ENCODE measurements at places on chromosomes 16 and 17.

DNA sequence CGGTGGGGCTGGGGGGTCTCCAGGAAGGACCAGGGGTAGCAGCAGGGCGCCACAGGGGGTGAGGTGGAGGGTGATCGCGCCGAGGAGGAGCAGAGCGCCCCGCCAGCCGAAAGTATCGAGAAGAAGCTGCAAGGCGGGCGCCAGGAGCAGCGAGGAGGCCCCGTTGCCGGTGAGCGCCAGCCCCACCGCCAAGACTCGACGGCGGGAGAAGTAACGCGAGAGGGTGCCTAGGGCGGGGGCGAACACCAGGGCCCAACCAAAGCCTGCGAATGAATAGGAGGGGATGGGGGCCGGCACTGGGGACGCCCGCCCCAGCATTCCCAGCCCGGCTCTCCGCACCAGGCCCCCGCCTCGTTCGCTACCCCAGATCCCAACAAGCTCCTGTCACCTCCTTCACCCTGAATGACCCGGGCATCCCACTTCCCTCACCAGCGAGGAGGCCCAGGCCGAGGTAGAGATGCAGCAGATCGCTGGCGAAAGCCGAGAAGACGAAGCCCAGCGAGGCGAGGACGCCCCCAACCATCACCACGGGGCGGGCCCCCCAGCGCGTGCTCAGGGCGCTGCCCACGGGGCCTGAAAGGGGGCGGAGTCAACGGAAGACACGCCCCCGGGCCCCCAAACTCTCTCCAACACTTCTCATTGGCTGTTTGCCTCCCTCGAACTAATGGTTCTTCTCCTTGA, 1.3 kb downstream of the SLC16A11 start:
- no peak for DNase-seq

DNA sequence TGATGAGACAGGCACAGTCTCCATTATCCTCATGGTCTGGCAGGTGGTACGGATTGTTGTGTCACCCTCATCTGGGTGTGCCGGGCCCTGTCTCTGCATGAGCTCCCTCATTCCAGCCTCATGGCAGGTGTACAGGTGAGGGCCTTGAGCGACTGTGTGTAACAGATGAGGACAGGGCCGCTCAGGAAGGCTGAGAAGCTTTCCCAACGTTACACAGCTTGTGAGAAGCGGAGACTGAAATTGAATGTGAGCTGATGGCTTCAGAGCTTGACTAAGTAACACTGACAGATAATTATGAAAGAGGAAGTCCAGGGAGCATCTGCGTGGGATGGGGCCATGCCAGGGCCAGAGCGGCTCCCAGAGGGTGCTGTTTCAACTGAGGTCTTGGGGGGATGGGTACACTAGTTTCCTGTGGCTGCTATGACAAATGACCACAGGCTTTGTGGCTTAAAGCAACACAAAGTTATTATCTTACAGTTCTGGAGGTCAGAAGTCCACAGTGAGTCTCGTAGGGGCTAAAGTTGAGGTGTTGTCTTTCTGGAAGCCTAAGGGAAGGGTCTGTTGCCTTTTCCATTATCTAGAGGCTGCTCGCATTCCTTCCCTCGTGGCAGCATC, 36.7 kb downstream of the CMIP start:
- no peak for DNase-seq

DNA sequence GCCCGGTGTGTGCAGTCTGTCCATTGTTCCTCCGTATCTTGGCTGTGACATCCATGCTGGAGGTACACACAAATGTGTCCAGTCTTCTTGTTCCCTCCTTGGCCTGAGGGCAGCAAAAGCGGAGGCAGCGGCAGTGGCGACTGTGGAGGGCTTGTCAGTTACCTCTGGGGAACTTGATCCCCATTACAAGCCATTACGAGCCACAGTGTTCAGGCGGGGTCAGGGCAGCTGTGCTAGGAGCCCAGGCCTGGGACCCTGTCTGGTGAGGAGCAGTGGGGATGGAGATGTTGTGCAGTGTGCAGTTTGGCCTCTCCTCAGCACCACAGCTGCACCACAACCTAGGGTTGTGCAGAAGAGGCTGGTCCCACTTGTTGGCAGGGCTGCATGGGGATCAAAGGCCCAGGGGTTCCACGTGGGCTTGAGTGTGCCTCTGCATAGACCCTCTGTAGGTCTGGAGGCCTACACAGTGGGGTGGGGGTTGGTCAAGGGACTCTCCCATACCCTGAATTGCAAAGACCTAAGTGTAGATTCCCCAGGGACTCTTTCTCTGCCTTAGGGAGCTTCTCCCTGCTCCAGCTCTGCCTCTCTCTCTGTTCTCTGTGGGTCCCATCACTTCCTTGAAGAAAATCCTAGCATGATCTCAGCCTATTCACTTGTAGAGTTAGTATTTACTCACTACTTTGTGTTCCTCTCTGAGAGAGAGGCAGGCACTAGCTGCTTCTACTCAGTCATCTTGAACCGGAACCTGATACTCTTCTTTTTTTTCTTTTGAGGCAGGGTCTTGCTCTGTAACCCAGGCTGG, 58.8 kb downstream of the SLFN11 start:
- DNase-seq: no peak

- no peak for DNase-seq
Measured at GRCh38 chr17:57966246-57966645, 11.0 kb upstream of the CUEDC1 start.

- no peak for DNase-seq
Measured at GRCh38 chr17:28916302-28916934, 13.5 kb upstream of the DHRS13 start.

GRCh38 chr17:50519141-50519834, 11.0 kb downstream of the MYCBPAP start:
- DNase-seq: no peak

GRCh38 chr16:2497116-2497630, 16.6 kb upstream of the ATP6V0C start:
- no peak for DNase-seq

- DNase-seq: no peak
Measured at GRCh38 chr17:50203604-50204345, 2.3 kb upstream of the COL1A1 start.

DNA sequence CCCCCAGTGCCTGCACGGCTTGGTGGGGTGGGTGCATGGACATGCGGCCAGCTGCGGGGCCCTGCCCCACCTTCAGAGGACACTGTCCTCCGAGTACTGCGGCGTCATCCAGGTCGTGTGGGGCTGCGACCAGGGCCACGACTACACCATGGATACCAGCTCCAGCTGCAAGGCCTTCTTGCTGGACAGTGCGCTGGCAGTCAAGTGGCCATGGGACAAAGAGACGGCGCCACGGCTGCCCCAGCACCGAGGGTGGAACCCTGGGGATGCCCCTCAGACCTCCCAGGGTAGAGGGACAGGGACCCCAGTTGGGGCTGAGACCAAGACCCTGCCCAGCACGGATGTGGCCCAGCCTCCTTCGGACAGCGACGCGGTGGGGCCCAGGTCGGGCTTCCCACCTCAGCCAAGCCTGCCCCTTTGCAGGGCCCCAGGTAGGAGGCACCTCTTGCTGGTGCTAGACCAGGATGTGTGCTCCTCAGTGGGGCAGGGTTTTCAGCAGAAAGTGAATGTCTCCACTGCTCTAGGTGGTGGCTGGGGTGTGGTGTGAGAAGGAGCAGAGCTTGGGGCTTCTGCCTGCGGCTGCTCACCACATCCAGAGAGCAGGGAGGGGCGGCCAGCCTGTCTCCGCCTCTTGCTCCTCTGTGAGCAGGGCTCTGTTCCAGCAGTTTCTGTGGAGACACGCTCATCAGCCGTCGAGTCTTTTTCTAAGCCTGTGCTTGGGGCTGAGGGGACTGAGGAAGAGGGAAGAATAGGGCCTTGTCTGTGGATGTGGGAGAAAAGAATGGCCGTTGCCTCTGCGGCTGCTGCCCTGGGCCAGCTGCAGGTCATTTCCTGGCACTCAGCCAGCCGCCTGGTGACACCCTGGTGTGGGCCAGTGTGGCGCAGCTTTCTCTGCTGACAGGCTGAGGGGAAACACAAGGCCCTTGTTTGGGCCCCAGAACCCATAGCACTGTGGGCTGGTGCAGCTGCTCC, 2.2 kb downstream of the ZNF276 start:
- peak; percentile 65 for DNase-seq

All from stimulated activated CD8-positive, alpha-beta memory T cell treated with anti-CD3 and anti-CD28 coated beads, Interleukin-7, amount 100 ng/mL, for 1 hour (primary cell).